Uterus (tissue), 4 donors: ENCODE measurements at places on chromosomes 12 and 14. TPM values are rescaled to one million over a fixed set of nuclear protein-coding genes. Genes with fewer than 3 reads are reported as not detected.

IFT43 gene
- total RNA-seq: 40.7 TPM

GRCh38 chr12:49674318-49674981 is 32.8 kb downstream of the FMNL3 start:
- H3K27ac ChIP-seq: peak overlapping the region; percentile 92
- H3K36me3 ChIP-seq: no peaks in the 10 kb centered on the region
- H3K4me1 ChIP-seq: peaks cover 14% of the 10 kb centered on the region
- no peak for DNase-seq
- no peak overlapping the region for H3K4me3 ChIP-seq
- no peaks in the 10 kb centered on the region for H3K27me3 ChIP-seq

ANKRD33 gene
- not detected for total RNA-seq

- H3K4me3 ChIP-seq: no peak overlapping the region
- H3K27ac ChIP-seq: no peak overlapping the region
- H3K27me3 ChIP-seq: no peaks in the 10 kb centered on the region
Measured at GRCh38 chr12:74171478-74171909, 366.1 kb upstream of the ATXN7L3B start.

RAD9B gene
- total RNA-seq: 0.88 TPM

DNA sequence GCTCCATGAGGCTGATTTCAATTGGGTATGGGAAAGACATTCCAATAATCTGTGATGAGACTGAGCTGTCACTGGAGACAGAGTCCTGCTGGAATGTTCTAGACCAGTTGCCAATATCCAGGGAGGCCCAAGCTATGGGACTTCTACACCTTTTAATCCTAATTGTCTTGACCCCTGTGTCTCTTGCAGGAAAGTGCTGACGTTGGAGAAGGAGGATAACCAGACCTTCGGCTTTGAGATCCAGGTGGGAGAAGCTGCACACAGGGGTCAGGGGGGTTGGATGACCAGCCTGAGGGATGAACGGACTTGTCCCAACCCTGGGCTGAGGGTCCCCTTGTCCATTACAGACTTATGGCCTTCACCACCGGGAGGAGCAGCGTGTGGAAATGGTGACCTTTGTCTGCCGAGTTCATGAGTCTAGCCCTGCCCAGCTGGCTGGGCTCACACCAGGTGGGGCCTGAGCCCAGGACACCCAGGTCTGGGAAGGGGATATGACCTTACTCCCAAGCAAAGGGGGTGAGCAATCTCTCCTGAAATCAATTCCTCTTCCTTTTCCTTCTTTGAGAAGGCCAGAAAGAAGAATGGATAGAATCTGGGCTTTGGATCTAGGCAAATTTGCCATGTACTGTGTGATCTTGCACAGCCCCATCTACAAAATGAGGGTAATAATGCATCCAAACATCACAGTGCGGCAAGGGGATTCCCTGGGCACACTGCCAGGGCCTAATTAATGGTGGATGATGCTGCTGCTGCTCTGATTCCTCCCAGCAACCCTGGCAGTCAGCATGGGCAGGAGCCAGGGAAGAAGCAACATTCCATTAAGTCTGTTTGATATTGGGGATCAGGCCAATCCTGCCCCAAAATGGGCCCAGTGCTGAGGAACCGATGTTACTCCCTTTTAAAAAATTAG is 4.2 kb downstream of the TAMALIN start:
- no peak overlapping the region for H3K4me3 ChIP-seq
- no peaks in the 10 kb centered on the region for H3K4me1 ChIP-seq
- no peaks in the 10 kb centered on the region for H3K27me3 ChIP-seq
- peak overlapping the region; percentile 95 for H3K27ac ChIP-seq
